CD4-positive, alpha-beta T cell treated with Interleukin-6 for 4 hours (primary cell): ENCODE measurements at places on chromosomes 4 and X.
A peak's percentile ranks its signal among the peaks of the same experiment; 100 is the strongest.

DNA sequence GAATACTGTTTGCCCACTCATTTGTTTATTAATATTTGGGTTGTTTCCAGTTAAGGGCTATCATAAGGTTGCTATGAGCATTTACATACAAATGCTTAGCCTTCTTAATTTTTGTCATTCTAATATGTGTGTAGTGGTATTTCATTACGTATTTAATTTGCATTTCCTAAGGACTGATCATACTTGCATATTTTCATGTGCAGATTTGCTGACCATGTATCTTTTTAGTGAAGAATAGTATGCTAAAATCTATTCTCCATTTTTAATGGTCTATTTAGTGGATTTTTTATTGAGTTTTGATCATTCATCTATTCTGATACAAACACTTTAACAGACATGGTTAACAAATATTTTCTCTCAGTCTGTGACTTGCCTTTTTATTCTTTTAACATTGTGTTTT is 949.5 kb downstream of the RAB28 start:
- DNase-seq: no peak

DNA sequence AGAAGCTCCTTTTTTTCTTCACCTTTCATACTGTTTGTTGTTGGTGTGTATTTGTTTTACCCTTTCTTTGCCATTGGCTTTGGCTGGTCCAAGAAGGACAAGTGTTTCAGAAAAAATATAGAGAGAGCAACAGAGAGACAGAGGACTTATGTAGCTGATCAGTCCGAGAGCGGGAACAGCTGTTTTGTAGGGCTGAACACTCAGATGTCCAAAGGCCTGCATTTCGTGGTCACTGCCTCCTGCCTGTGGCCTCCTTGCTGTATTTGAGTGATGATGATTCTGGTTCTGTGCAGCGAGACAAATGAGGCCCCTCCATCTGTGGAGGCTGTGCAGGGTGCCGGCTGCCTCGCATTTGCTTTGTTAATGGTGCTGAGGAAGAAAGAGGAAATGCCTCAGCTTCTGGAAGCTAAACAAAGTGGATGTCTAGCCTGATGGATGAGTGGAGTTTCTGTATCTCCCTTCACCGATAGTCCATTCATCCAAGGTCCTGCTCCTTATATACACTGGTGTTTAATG is 19.8 kb upstream of the STOX2 start:
- no peak for DNase-seq

- DNase-seq: no peak
Observed at GRCh38 chrX:100864657-100865391, 9.3 kb downstream of the NOX1 start.

GRCh38 chrX:41889317-41890025 is 33.9 kb downstream of the CASK start:
- DNase-seq: no peak

DNA sequence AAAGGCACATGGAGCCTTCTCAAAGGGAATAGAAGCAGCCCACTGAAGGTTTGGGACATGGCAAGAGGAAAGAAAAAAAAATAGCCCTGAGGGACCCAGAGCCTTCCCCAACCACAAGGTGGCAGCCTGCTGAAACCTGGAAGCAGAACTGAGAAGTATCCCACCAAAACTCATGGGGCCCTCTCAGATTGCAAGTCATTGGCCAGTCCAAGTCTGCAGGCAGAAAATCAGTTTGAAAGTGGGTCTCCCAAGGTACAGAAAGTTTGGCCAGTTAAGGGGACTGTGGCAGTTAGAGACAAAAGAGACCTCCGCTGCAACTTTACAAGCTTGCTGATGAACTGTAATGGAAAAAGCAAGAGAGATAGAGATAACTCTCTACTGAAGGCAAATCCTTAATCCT is 155.8 kb downstream of the ANTXR2 start:
- peak; percentile 54 for DNase-seq

DNA sequence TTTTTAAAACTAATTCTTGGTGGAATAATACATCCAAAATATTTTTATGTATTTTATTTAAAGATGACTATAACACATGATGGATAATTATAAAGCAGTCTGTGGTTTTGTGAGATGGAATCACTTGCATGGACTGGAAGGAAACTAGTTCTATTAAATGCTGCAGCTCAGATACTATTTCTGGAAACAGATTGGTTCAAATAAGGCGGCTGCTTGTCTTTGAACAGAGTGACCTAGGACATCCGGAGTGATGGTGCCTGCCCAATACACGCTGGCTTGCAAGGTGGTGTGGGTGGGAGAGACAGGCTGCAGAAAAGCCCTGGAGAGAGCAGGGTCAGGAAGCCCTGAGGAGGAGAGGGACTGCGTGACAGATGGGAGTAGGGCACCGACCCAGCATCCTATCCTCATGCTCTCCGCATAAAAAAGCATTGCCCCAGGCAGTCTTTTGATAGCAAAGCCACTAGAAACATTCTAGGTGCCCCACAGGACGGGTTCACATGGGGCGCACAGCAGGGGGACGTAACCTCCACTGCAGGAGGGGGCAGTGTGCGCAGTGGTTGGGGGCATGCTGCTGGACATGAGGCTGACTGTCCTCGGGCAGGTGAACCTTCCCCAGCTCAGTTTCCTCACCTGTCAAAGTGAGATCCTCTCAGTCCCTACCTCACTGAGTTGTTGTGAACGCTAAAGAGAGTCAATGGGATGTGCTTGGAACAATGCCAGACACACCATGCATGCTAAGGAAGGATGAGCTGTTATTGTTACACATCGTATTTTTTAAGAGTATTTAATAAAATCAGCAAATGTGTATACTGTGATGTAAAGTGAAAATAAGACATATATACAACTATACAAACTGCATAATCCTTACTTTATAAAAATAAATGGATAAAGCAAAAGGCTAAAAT is 71.3 kb downstream of the EVC2 start:
- DNase-seq: no peak

DNA sequence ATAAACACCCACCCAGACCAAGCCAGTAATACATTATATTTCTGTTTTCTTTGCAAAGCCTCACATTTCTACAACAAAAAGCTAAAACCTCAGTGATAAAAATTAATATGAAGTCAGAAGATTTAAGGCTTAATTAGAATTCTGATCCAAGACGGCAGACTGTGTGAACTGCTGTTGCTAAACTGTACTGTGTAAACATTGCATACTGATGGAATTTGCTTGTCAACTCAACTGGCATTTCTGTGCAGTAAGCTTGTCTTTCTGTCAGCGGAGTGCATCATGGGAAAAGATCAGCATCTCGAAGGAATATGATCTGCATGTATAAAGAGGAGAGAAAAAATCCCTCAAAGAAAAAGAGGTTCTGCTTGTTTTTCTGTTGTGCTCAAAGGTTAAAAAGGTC is 69.4 kb upstream of the SPANXB1 start:
- DNase-seq: no peak

DNA sequence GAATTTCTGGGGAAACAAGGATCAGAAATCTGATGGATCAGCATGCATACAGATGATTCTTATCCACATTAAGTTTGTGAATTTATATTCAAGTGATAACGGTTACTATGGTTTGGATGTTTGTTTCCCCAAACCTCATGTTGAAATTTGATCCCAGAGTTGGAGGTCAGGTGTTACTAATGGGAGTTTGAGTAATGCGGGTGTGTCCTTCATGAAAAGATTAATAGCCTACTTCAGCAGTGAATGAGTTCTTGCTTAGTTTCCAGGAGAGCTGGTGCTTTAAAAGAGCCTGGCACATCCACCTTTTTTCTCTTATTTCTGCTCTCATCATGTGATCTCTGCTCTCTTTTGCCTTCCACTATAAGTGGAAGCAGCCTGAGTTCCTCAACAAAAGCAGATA is 712.4 kb downstream of the IL1RAPL1 start:
- no peak for DNase-seq

- no peak for DNase-seq
Observed at GRCh38 chrX:133970076-133970475, 15.3 kb downstream of the GPC3 start.

DNA sequence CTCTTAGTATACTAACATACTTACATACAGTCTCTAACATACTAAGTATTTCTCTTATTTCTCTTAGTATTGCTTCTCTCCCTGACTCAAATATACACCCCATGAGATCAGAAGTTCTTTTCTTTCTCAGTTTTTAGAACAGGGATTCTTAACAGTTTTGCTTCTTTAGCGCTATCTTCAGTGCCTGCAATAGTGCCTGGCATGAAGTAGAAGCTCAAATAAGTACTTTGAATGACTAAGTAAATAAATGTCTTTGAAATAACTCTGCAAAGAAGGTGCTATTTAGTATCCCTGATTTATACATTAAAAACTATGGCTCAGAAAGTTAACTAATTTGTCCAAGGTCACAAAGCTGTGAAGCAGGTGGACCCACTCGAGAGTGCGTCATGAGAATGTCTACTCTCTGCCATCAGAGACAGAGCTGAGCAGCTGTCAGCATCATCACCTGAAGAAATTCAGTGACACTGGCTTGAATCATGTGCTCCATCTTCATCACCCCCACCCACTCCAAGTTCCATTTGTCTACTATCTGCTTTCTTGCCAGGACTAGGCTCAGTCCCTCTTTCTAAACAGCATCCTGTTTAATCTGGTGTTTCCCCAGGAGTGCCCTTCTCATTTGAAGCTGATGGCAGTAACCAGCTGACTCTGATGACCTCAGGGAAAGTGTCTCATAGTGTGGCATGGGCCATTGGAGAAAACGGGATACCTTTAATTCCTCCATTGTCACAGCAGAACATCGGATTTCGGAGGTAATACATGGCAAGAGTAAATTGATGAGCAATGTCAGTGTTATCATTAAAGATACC is 83.1 kb downstream of the CC2D2A start:
- no peak for DNase-seq

GRCh38 chrX:10474913-10475568 is 145.3 kb downstream of the MID1 start:
- DNase-seq: no peak

DNA sequence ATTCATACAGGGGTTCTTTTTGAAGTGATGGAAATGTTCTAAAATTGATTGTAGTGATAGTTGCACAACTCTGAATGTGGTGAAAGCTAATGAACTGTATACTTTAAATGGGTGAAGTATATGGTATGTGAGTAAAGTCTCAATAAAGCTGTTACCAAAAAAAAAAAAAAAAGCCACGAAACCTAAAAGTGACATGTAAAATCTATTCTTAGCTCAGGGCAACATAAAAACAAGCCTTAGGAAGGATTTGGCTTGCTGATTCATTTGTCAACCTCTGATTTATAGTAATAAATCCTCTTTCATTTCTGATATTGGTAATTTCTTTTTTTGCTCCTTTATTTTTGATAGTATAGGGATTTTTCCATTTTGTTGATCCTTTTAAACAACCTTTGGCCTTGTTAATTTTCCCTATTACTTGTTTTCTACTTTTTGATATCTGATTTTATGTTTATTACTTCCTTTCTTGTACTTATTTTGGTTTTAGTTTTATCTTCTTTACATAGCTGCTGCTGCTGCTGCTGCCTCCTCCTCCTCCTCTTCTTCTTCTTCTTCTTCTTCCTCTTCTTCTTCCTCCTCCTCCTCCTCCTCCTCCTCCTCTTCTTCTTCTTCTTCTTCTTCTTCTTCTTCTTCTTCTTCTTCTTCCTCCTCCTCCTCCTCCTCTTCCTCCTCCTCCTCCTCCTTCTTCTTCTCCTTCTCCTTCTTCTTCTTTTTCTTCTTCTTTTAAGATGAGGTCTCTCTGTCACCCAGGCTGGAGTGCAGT is 79.4 kb downstream of the ADGRG4 start:
- DNase-seq: no peak

- no peak for DNase-seq
Observed at GRCh38 chrX:71236836-71237235, 13.8 kb downstream of the GJB1 start.
